GM12892 (cell line): ENCODE measurements at places on chromosomes 4 and X.

- no peak for DNase-seq
Observed at GRCh38 chr4:83146841-83147240, 32.3 kb upstream of the PLAC8 start.

DNA sequence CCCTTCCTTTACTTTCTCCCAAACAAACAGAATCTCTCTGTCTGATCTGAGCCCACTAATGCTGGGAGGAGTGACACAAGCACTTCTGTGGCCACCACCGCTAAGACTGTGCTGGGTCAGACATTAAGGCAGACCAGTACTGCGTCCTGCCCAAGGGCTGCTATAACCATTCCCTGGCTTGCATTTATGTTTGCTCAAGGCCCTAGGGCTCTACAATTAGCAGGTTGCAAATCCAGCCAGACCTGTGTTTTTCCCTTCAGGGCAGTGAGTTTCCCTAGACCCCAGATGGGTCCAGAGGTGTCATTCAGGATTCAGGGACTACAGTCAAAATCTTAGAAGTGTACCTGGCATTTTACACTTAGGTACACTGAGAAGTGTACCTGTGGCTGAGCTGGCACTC is 89.7 kb downstream of the SPANXN4 start:
- DNase-seq, result no peak

GRCh38 chrX:102658556-102658955 is 7.3 kb downstream of the GPRASP1 start:
- DNase-seq, result no peak

DNA sequence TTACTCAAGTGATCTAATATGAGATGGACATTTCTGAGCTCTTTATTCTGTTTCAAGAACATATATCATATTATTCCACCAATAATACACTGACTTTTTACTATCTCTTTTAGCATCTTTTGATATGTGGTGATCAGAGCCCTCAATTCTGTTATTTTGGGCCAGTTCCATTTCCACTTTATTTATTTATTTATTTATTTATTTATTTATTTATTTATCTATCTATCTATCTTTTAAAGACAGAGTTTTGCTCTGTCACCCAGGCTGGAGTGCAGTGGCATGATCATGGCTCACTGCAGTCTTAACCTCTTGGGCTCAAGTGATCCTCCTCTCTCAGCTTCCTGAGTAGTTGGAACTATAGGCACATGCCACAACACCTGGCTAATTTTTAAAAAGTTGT is 57.4 kb upstream of the GRID2 start:
- no peak for DNase-seq

DNA sequence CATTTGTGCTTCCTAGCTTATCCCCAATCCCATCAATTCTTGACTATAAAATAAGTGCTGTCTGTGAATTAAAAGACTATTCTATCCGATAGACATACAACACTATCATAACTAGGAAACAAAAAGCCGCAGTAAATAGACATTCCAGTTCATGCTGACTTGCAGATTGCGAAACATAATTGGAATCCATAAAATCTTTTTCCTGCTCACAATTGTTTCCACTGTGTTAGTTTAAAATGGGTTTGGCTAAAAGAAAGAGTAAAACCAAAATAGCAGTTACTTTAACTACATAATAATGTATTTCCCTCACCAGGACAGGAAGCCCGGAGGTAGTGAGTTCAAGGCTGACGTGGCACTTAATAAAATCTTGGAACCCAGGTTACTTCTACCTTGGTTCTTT is 17.2 kb downstream of the SMIM31 start:
- DNase-seq, result no peak

DNA sequence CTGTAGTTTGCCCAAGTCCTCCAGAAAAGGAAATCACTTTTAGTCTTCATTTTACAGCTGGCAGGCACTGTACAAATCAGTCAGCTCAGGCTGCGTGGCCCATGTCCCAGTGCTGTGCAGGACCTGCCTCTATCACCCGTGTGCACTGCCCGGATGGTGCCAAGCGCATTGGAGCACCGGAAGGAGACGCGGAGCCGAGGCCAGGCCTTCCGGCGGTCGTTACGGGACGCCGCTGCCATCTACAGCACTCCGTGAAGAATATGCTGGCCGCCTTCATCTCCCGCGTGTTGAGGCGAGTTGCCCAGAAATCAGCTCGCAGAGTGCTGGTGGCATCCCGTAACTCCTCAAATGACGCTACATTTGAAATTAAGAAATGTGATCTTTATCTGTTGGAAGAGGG is at the start of gene PDHA2:
PDHA2 (plus strand) TSS at position 203 of the 400 bp plus-strand sequence; CDS start at position 261, 58 bp downstream.
- DNase-seq, result no peak

DNA sequence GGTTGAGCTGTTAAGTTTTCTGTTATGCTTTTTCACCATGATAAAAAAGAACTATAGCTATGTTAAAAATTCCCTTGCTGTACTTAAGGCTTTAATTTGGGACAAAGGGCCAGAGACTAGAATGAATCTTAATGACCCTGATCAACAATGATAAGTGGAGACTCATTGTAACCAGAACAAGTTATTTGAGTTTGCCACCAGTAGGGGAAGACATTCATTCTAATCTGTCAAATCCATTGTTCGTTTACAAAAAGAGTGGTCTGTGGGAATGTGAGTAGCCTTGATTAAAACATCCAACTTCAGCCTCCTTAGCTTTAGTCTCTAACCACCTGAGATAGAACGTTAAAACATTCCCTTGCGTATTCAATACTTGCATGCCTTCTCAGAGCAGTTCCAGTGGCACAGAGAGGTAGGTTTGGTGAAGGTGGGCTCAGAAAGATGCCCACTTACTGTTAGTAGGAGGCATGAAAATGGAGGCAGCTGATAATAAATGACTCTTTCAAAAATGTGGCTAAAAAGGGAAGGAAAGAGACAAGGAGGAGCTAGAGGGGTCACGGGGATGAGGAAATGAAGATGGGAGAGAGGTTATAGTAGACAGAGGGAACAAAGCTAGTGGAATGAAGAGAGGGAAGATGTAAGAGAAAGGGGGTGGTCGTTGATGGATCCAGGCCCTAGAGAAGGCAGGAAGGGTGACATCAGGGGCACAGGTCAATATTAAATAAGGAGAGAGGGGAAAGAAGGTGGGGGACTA is 66.2 kb downstream of the EGF start:
- DNase-seq, result no peak

- no peak for DNase-seq
Observed at GRCh38 chr4:16106956-16107355, 23.1 kb upstream of the PROM1 start.

DNA sequence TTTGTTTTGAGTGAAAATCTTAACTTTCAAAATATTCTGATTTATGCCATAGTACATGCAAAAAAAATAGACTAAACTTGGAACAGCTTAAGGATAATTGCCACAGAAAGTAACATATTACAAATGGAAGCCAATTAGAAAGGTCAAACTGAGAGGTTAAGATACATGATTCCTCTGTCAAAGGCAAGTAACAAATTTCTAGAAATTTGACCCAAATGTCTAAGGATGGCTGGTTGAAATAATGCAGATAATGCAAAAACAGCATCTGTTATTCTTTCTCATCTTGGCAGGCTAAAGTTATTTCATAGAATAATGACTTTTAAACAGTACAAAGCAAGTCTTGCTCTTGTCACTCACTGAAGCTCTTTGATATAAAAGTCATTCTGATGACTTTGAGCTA is 10.5 kb downstream of the FGF5 start:
- DNase-seq, result no peak

GRCh38 chr4:10048941-10049697 is 27.8 kb upstream of the SLC2A9 start:
- DNase-seq, result no peak

- DNase-seq, result no peak
Observed at GRCh38 chr4:26406346-26406975, 83.8 kb downstream of the CCKAR start.

- DNase-seq, result no peak
Observed at GRCh38 chr4:123479944-123480343, 83.3 kb downstream of the SPRY1 start.

GRCh38 chr4:18533262-18533775 is 511.8 kb upstream of the LCORL start:
- no peak for DNase-seq

DNA sequence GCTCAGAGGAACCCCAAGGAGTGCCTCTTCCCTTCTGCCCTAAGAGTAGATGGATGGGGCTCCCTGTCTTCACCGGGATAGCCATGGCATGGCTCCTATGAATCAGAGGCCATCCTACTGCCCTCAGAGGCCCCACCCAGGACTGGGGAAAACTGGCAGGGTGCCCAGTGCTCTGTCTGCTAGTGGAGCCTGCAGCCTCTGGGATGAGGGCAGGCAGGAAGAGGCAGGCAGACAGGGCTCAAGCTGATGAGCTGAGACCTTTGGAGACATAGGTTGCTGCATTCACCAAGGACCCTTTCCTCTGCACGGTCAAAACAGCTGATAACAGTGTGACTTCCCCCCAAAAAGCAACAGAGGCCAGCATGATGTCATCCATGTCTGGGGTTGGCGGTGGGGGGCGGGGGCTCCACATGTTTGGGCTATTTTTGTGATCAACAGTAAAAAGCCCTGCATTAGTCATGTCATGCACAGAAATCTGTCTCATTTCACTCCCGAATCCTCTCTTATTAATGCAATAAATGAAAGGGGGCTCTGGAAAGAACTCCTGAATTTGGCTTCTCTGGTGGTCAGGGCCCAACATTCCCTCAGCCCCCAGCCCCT is 207.6 kb upstream of the MAMLD1 start:
- no peak for DNase-seq

DNA sequence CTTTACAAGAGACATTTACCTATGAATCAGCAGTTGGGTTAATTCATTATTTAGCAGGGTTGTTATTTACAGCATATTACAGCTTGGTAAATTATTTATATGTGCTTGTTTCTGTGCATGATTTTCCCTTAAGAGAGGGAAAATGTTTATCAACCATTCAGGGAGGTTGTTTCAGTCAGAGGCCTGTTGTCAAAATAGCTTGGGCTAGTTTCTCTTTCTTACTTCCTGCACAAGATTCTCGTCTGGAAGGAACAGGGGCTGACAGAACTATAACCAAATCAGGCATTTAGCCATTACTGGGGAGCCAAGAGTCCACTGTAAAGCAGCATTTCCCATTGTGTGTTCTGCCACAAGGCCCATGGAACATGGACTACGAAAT is 135.8 kb downstream of the HS6ST2 start:
- no peak for DNase-seq

- no peak for DNase-seq
Observed at GRCh38 chr4:22508376-22508775, 7.5 kb downstream of the ADGRA3 start.

- DNase-seq, result no peak
Observed at GRCh38 chrX:15676886-15677285, 12.3 kb upstream of the CLTRN start.

- DNase-seq, result no peak
Observed at GRCh38 chr4:24792552-24792951, 2.8 kb upstream of the SOD3 start.

- no peak for DNase-seq
Observed at GRCh38 chrX:71241301-71241700, 12.6 kb downstream of the ZMYM3 start.

GRCh38 chr4:139403462-139403861 is 50.5 kb upstream of the RAB33B start:
- DNase-seq, result no peak

DNA sequence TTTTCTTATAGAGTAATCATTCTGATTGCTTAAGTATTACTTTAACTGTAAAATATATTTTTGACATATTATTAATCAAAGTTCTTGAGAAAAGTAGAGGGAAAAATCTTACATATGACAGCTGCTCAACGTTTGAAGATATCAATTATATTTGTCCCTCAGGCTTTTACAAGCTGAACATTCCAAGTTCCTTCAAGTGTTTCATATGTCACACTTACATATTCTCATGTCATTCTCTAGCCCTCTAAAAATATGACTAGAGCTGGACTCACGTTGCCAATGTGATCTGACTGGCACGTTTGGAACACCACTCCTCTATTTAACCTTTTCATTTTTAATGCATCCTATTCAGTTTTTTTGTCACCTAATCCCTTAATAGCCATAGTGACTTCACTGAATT is 492.9 kb downstream of the PCDH18 start:
- no peak for DNase-seq

- no peak for DNase-seq
Observed at GRCh38 chrX:153883163-153883843, 2.7 kb downstream of the L1CAM start.

DNA sequence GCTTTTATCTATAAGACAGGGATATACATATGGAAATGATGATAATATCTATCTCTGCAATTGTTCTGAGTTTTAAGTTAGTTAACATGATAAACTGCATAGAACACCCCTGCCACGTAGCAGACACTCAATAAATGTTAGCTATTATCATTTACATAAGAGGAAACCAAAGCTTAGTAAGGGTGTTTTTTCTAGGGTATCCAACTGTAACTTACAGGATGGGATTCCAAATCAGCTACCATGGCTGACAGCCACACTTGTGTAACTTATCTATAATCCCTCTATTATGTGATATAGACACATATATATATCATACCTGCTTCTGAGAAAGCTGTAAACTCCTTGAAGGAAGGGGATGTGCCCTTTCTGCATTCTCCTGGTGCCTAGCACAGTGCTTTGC is 1.1 kb upstream of the SPARCL1 start:
- DNase-seq, result no peak

DNA sequence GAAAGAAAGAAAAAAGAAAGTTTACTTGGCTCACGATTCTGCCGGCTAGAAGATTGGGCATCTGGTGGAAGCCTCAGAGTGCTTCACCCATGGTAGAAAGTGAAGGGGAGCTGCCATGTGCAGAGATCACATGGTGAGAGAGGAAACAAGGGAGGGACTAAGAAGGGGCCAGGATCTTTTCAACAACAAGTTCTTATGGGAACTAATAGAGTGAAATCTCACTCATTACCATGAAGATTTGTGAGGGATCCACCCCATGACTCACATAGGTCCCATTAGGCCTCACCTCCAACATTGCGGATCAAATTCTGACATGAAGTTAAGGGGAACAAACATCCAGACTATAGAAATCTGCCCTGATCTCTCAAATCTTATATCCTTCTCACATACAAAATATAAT is 61.3 kb upstream of the UGT8 start:
- DNase-seq, result no peak

DNA sequence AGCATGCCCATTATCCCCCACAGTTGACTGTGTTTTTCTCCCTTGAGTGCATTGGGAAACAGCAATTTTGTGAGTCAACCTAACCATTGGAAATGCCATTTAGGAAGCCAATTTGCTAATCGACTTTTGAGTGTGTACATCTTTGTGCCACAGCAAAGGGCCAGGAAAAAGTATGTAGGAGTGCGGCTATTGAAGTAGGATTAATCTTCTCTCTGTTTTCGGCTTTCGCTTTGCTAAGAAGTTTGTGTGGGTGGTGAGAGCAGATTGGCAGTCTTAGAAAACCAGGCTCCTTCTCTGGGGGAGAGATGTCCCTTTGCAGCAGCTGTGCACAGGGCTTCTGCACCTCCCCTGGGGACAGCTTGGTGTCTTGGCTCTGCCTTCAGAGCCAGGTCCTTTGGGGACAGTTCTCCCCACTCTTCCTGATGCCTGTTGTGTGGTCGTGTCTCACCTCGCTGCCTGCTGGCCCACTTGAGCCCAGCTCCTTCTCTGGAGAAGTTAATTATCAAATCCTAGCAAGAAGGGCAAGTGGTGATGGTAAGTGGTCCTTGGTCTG is 74.5 kb downstream of the GEMIN8 start:
- no peak for DNase-seq

DNA sequence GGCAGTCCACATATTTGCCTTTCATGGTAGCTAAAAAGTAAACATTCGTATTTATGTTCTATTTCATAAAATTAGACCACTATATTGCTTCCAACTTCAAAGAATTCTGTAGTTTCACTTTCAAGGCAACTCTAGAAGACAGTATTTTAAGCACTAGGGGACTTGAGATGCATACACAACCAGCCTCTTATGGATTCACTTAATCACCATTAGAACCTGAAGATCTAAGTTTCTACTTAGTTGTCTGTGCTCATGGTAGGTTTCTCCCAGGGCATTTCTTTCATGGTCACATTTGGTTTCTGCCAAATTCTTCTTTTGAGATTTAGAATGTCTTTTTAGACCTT is 209.9 kb upstream of the HCCS start:
- DNase-seq, result no peak
